Activated T-cell treated with anti-CD3 and anti-CD28 coated beads, Interleukin-2, amount 50 U/mL, for 24 hours (primary cell): ENCODE measurements at places on chromosomes 2 and 18.

DNA sequence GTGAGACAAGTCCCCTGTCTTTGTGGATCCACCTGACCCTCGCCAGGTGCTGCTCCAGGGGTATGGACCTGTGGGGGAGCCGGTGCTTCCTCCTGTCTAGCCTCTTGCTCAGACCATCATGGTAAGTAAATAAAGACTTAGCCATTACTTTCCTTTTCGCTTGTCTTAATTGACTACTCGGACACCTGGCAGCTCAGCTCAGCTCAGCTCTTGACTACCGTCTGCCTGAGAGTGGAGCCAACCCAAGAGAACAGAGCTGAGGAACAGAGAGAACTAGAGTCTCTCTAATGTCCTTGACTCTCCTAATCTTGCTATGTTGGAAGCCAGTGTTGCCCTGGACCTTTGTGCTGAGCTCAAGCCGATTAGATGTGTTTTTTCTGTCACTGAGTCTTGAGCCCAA is 170.3 kb upstream of the CXCR4 start:
- no peak for DNase-seq
- H3K27ac ChIP-seq, result no peak overlapping the region
- H3K4me3 ChIP-seq, result no peak overlapping the region
- H3K27me3 ChIP-seq, result no peaks in the 10 kb centered on the region

DNA sequence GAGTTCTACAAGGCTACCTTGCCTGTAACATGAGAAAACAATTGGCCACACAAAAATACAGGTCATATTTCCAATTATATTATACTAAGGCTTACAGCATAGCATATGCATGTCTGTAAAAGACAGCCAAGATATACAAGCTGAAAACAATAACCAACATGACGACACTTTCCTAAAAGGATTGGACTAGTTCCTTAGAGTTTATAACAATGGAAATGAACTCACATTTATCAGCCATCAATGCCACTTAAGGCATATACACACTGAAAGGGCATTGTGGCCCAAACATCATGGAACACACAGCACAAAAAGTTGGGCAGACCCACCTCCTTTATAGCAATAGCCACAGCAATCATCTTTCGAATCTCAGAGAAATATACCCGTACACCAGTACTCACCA is 52.0 kb downstream of the SLC40A1 start:
- no peaks in the 10 kb centered on the region for H3K27me3 ChIP-seq
- H3K27ac ChIP-seq, result no peak overlapping the region
- no peak for DNase-seq
- H3K4me1 ChIP-seq, result no peaks in the 10 kb centered on the region
- no peak overlapping the region for H3K4me3 ChIP-seq
- H3K36me3 ChIP-seq, result no peaks in the 10 kb centered on the region

GRCh38 chr2:14614017-14614416 is 18.5 kb upstream of the LRATD1 start:
- no peaks in the 10 kb centered on the region for H3K36me3 ChIP-seq
- no peak overlapping the region for H3K4me3 ChIP-seq

GRCh38 chr18:46497129-46497528 is 159.9 kb downstream of the LOXHD1 start:
- H3K4me1 ChIP-seq, result no peaks in the 10 kb centered on the region
- H3K27me3 ChIP-seq, result peaks cover 6% of the 10 kb centered on the region
- H3K27ac ChIP-seq, result no peak overlapping the region
- no peaks in the 10 kb centered on the region for H3K36me3 ChIP-seq
- peak; percentile 35 for DNase-seq

DNA sequence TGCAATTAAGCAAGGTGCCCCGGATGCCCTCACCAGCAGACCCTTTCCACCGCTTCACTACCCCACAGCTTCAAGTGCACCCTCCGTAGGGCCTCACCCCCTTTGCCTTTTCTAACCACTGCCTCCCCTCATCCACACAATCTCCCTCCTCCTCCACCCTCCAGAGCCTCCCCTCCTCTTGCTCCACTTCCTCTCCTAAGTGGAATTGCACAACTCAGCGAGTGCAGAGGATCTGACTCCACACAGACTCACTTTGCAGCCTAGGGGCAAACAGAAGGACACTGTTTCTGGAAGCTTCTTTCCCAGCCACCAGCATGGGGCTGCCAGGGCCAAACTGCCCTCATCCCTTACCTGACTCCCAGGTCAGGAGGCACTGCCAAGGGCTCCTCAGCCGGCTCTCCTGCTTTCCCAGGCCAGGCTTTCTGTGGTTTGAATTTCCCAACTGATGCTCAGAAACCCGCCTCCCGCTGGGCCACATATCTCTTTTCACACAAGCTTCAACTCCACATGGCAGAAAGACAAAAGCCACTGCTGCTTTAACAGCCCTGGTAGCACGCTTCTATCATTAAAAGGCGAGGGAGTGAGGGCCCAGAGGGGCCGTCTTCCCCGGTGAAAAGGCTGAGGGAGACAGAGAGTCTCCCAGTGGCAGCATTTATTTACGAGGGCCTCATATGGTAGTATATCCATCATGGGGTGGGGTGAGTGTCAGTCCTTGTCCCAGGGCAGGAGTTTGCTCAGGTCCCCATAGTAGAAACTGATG is 74.7 kb upstream of the MGAT4A start:
- H3K36me3 ChIP-seq, result no peaks in the 10 kb centered on the region
- DNase-seq, result no peak
- no peak overlapping the region for H3K4me3 ChIP-seq
- no peaks in the 10 kb centered on the region for H3K27me3 ChIP-seq
- H3K27ac ChIP-seq, result no peak overlapping the region
- peaks cover 19% of the 10 kb centered on the region for H3K4me1 ChIP-seq

DNA sequence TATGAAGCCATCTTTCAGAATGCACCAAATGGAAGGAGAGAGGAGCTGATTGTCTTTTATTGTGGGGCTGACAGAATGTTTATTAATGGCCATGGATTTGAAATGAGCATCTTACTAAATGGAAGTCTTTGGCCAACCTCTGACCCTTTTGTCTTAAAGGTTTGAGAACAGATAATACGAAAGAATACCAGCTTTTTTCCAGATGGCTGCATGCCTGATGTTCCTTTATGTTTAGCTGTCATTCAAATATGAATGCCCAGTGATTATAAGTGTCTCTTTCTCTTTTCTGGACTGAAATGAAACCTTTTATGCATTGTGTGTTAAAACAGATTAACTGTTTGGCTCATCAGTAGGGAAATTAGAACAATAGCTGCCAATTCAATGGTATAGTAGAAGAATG is 46.0 kb downstream of the PARD3B start:
- H3K4me3 ChIP-seq, result no peak overlapping the region
- no peaks in the 10 kb centered on the region for H3K36me3 ChIP-seq
- H3K27ac ChIP-seq, result no peak overlapping the region
- H3K27me3 ChIP-seq, result peaks cover 10% of the 10 kb centered on the region

- DNase-seq, result no peak
- H3K4me3 ChIP-seq, result no peak overlapping the region
- peaks cover 35% of the 10 kb centered on the region for H3K36me3 ChIP-seq
- peaks cover 37% of the 10 kb centered on the region for H3K4me1 ChIP-seq
- H3K27ac ChIP-seq, result no peak overlapping the region
- H3K27me3 ChIP-seq, result no peaks in the 10 kb centered on the region
These were observed 10.9 kb downstream of the PTGR3 start for GRCh38 chr18:75198036-75198435.

- no peaks in the 10 kb centered on the region for H3K36me3 ChIP-seq
- H3K4me3 ChIP-seq, result no peak overlapping the region
- no peak for DNase-seq
- H3K27ac ChIP-seq, result no peak overlapping the region
- peaks cover 38% of the 10 kb centered on the region for H3K27me3 ChIP-seq
These were observed 304.8 kb downstream of the TRIB2 start for GRCh38 chr2:13021470-13021957.

- H3K27ac ChIP-seq, result no peak overlapping the region
- H3K36me3 ChIP-seq, result no peaks in the 10 kb centered on the region
- DNase-seq, result no peak
- H3K4me1 ChIP-seq, result no peaks in the 10 kb centered on the region
These were observed 146.5 kb upstream of the ARL4C start for GRCh38 chr2:234643407-234643806.

DNA sequence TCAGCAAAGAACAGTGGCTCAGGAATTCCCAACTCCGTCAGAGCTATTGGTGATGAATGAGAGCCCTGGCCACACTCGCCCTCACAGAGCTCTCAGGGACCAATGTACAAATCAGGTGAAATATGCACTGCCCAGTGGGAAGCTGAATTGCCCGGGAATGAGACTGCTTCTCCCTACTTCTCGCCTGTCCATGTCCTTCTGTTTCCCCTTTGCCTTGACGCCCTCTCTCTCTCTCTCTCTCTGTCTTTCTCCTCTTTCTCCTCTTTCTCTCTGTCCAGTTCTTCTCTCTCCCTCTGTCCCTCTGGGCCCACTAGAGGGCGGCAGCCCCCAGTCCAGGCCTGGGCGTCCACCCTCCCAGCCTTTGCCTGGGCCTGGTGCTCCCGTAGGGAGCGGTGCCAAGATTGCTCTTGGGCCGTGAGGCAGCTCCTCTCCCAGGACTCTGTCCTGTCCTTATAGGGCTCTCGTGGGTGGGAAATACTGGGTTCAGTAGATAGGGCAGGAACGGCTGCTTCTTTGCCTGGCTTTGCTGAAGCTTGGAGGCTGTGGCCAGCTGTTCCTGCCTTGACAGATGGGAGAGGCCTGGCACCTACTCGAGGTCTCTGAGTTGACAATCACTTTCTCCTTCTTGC is 28.4 kb upstream of the PUM2 start:
- DNase-seq, result no peak
- peaks cover 2% of the 10 kb centered on the region for H3K27me3 ChIP-seq
- no peak overlapping the region for H3K27ac ChIP-seq
- no peaks in the 10 kb centered on the region for H3K4me1 ChIP-seq

DNA sequence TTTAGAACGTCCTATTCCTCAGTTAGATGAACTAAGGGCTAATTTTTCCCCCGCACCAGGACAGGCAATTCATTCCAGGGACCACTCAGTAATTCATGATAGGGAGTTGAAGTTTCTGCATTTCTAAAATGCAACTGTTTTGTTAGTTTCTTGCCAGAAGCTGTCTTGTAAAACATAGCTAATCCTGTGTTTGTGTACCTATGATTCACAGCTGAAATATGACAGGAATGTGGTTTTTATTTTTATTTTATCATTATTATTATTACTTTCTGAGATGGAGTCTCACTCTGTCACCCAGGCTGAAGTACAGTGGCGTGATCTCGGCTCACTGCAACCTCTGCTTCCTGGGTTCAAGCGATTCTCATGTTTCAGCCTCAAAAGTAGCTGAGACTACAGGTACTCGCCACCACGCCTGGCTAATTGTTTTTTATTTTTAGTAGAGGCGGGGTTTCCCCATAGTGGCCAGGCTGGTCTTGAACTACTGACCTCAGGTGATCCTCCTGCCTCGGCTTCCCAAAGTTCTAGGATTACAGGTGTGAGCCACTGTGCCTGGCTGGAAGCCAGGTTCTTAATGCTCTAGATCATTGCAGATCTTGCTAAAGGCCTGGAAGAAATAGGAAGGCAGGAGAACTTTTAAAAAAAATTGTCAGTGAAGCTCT is 154.8 kb upstream of the FHL2 start:
- no peak for DNase-seq
- H3K27ac ChIP-seq, result no peak overlapping the region
- H3K4me3 ChIP-seq, result no peak overlapping the region
- H3K27me3 ChIP-seq, result peaks cover 7% of the 10 kb centered on the region
- H3K36me3 ChIP-seq, result no peaks in the 10 kb centered on the region
- no peaks in the 10 kb centered on the region for H3K4me1 ChIP-seq

- H3K27ac ChIP-seq, result no peak overlapping the region
- no peak for DNase-seq
- H3K4me3 ChIP-seq, result no peak overlapping the region
- no peaks in the 10 kb centered on the region for H3K4me1 ChIP-seq
- no peaks in the 10 kb centered on the region for H3K36me3 ChIP-seq
These were observed 100.9 kb downstream of the PID1 start for GRCh38 chr2:229170171-229170570.

DNA sequence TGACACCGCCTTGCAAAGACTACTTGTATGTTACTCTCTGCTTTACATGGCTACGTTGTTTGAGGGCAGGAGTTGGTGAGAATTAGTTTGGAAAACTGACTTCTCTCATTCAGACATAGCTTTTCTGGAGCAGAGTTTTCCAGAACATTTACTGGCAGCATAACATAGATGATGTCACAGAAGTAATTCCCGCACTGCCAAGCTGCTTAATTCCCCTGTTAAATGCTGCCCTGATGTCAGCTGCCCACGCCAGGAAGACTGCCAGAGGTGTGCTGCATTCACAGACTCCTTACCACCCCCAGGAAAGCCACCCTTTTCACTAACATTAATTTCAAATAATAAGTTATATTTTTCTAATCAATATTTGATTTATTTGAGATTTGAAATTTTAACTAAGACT is 24.7 kb upstream of the PTPN2 start:
- peaks cover 5% of the 10 kb centered on the region for H3K36me3 ChIP-seq
- peaks cover 14% of the 10 kb centered on the region for H3K4me1 ChIP-seq
- no peak for DNase-seq
- H3K27me3 ChIP-seq, result no peaks in the 10 kb centered on the region
- H3K4me3 ChIP-seq, result no peak overlapping the region

- peaks cover 87% of the 10 kb centered on the region for H3K4me1 ChIP-seq
- peak overlapping the region; percentile 43 for H3K4me3 ChIP-seq
- no peaks in the 10 kb centered on the region for H3K36me3 ChIP-seq
- H3K27ac ChIP-seq, result peak overlapping the region; percentile 95
- no peaks in the 10 kb centered on the region for H3K27me3 ChIP-seq
These were observed 11.7 kb upstream of the STK17B start for GRCh38 chr2:196183172-196183473.

DNA sequence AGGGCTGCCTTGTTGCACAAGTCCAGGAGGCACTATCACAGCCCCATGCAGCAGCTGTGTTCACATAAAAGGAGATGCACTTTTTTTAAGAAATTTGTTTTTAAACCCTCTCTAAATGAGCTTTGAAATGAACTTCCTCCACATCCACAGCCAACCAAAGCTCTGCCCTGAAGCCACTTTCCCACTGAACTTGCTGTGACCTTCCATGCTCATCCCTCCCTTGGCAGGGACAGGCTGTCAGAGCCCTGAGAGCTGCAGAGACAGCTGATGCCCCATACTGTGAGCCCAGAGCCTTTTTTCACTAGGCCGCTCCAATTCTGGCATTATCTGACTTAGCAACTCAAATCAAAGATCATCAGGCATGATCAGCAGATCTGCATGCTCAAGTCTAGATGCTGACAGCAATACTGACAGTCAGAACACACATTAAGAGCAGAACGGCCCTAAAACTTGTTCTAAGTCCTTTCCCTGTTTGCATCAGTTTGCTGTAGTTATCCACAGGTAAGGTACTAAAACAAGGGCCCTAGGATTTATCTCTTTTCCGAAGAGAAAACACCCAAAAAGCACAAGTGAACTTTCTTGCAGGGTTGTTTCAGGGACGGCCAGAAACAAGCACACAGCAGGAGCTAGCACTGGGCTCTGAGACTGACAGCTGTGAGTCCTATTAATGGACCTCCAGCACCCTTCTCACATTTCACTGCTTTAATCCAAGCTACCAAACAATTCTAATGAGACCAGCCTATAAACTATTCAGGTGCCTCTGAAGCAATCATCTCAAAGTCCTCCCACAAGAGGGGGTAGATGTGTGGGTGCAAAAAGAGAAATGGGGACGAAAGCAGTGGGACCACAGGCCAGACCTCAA is 34.9 kb downstream of the RNU4ATAC start:
- peak overlapping the region; percentile 74 for H3K27ac ChIP-seq
- H3K36me3 ChIP-seq, result peaks cover 25% of the 10 kb centered on the region
- H3K4me1 ChIP-seq, result peaks cover 82% of the 10 kb centered on the region
- no peaks in the 10 kb centered on the region for H3K27me3 ChIP-seq
- no peak for DNase-seq
- H3K4me3 ChIP-seq, result no peak overlapping the region

GRCh38 chr18:24986666-24987302 is 365.2 kb downstream of the ZNF521 start:
- no peak for DNase-seq
- no peak overlapping the region for H3K27ac ChIP-seq
- no peaks in the 10 kb centered on the region for H3K4me1 ChIP-seq
- no peak overlapping the region for H3K4me3 ChIP-seq
- no peaks in the 10 kb centered on the region for H3K36me3 ChIP-seq
